Tongue (tissue), 3 donors: ENCODE measurements at places on chromosomes 1 and 21. TPM values are rescaled to one million over a fixed set of nuclear protein-coding genes. Genes with fewer than 3 reads are reported as not detected.

The USP1 gene
- total RNA-seq, result 65.6 TPM

DNA sequence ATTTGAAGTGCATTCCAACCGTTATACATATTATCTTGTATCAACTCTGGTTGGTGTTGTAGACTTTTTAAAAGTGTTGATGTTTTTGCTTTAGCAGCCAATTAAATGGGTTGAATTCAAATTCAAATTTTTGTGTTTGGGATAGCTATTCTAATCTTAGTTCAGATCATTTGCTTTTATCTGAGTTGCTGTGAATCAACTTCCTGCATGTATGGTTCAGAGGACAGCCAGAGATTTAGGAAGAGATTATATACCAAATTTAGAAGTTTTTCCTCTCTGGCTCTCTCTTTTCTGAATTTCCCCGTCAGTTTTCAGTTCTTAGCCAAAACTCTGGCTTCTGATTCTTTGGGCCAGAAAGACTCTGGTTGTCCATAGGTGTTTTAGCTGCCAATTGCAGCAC is 415.5 kb downstream of the NUF2 start:
- DNase-seq, result no peak

GRCh38 chr1:160807738-160808137 is 11.8 kb downstream of the LY9 start:
- DNase-seq, result no peak

The CD1B gene
- total RNA-seq, result not detected

GRCh38 chr1:96076589-96076988 is 645.0 kb upstream of the PTBP2 start:
- no peak for DNase-seq
